MV-4-11 (cell line): ENCODE measurements at places on chromosomes 6 and 20.

DNA sequence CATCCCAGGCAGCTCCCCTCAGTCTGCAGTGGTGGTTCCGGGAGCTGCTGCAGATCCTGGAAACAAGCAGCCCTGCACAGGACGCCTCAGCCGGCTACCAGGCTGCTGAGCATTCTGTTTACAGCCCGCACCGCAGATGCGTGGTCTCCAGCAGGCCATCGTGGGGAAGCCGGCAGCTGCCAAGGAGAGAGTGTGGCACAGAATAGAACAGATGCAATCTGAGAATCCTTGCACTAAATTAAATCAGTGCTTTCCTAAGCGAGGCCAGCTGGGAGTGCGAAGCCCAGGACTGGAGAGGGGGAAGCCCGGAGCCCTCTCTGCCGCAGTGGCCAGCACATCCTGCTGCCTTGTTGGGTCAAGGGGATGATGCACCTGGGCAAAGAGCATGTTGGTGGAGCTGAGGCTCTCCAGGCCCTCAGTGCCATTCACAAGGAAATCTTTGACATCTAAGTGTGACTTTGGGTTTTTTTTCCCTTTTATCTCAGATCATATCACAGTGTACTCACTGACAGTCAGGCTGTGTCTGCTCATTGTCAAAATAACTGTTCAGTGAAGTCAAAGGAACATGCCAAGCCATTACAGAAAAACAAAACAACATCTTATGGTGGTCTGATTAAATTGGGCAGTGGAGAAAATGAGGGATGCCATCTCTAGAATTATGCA lies 118.1 kb downstream of the SYNDIG1 start:
- no peak for DNase-seq

DNA sequence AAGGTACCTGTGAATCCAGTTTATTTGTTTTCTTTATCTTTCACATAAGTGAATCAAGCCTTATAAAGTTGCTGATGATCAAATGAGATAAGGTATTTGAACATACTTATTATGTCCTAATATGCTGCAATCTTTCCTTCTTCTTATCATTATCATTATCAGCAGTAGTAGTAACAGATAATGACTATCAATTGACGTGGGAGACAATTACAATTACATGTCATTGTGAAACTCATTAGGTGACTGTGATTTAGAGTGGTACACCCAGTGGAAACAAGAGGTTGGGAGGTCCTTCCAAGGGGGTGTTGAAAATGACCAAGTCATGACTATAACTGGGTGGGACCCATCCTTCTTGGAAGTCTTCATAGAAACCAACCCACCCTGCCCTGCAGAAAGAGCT lies 2.8 kb downstream of the CLIC5 start:
- DNase-seq: no peak

DNA sequence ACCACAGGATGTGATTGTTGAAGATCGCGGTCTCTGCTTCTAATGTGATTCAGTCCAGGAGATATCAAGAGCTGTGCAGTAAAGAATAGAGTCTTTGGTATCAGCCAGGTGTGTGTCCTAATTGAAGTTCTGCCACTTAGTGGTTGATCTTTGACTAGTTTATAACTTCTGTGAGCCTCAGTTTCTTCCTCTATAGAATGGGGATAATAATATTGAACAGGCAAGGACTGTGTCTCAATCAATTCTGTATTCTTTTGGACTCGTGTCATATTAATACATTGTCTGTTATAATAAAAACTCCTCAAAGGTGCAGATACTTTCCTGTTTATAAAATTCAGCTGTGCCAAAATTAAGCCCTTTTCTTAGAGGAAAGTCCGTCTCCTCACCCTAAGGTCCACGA lies 23.1 kb upstream of the NCOA6 start:
- DNase-seq: no peak

DNA sequence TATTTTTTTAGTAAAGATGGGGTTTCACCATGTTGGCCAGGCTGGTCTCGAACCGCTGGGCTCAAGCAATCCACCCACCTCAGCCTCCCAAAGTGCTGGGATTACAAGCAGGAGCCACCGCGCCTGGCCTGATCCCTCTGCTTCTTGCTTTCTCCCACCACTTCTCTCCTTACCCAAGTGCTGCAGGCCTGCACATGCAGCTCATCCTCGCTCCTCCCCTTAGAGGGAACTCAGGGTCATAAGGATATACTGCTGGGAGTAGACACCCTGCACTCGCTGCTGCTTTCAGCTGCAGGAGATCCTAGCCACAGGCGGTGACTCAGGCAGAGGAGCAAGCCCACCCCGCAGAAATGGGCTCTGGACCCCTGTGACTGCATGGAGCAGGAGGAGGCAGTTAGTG lies 40.0 kb upstream of the FANCE start:
- no peak for DNase-seq

- DNase-seq: peak; percentile 99
These were observed at the start of gene PXMP4 for GRCh38 chr20:33719989-33720709. PXMP4 (minus strand) TSS chr20:33720310; CDS start chr20:33720207, 103 bp downstream.

GRCh38 chr20:62558779-62559178 lies 83.0 kb upstream of the GATA5 start:
- no peak for DNase-seq

- no peak for DNase-seq
These were observed 96.3 kb downstream of the FOXF2 start for GRCh38 chr6:1485678-1486077.

GRCh38 chr6:14748679-14749078 lies 497.2 kb upstream of the JARID2 start:
- no peak for DNase-seq

GRCh38 chr6:142760152-142760551 lies 184.8 kb downstream of the HIVEP2 start:
- no peak for DNase-seq

DNA sequence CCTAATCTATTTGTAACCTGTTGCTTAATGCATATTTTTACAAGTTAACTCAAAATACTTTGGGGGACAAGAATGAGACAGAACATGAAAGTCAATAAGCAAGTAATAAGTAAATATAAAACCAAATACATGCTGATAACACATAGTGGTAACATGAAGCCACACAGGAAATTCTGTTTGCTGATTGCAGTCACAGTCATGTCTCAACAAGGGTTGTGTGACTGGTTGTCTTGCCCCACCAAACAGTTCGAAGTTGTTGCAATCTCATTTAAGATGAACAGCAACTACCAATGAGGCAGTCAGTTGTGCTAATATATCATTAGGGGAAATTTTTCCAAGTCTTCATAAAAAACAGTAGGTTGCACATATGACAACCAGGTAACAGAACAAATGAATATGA lies 14.5 kb downstream of the CD24 start:
- DNase-seq: no peak

DNA sequence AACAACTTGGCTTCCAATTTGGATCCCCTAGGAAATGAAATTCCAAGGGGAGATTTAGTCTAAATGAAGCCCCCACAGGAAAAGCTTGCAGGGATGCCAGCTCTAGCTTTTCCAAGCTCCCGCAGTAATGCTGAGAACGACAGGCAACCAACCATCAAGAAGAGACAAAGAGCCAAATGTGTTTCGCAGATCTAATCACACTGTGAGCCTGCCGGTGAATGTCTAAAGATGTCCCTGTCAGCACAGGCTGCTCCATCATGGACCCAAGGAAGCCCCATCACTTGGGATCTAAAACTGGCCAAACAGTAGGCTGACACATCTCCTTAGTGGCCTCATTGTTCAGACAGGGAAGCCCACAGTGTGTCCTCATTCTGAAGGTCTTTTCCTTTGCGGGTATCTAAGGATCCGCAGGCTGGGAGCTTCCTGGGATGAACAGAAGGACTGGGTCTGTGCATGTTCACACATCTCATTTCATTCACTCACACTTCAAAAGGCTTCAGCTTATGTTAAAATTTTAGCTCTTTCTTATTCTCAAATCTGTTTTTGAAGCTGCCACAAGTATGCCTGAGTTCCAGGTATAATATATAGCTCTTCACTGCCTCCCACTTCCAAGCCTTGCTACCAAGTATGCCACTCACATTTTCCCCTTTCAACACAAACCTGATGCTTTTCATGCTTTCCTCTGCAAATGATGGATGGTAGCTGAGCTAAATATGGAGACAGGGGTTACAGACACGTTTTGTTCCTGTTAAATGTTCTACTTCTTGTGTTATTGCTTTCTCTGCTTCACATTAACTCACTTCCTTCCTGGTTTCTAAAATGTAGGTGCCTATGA lies 229.8 kb downstream of the HIVEP2 start:
- DNase-seq: no peak

GRCh38 chr20:63860325-63861051 lies 810 bp upstream of the ABHD16B start:
- peak; percentile 66 for DNase-seq

- DNase-seq: no peak
These were observed 10.0 kb downstream of the THBS2 start for GRCh38 chr6:169243661-169244060.

DNA sequence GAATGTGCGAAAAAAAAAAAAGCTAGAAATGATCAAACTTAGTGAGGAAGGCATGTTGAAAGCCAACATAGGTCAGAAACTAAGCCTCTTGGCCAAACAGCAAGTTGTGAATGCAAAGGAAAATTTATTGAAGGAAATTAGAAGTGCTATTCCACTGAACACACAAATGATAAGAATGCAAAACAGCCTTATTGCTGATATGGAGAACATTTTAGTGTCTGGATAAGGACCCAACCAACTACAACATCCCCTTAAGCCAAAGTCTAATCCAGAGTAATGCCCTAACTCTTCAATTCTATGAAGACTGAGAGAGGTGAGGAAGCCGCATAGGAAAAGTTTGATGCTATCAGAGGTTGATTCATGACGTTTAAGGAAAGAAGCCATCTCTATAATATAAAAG lies 5.5 kb upstream of the ABCC10 start:
- no peak for DNase-seq

DNA sequence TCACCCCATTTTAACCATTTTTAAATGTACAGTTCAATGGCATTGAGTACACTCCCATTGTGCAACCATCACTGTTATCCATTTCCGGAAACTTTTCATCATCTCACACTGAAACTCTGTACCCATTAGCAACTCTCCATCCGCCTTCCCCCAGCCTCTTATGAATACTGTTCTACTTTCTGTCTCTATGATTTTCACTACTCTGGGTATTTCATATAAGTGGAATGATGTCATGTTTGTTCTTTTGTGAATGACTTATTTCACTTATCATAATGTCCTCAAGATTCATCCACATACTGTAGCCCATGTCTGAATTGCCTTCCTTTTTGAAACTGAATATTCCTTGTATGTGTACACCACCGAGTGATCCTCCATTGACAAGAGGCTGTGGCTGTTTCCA lies 92.9 kb upstream of the TOX2 start:
- DNase-seq: no peak

GRCh38 chr6:43860285-43860684 lies 90.3 kb downstream of the VEGFA start:
- DNase-seq: no peak

- no peak for DNase-seq
These were observed 91.2 kb downstream of the SMAP1 start for GRCh38 chr6:70758883-70759282.

- DNase-seq: no peak
These were observed 373.9 kb upstream of the SYNCRIP start for GRCh38 chr6:86016567-86016966.
